ENCODE measurements at places on chromosomes 7 and 10.
A peak's percentile ranks its signal among the peaks of the same experiment; 100 is the strongest.

- no peak for DNase-seq
Observed at GRCh38 chr7:128094686-128095085, 63.4 kb upstream of the LRRC4 start.

GRCh38 chr7:125491137-125491536 is 561.5 kb upstream of the POT1 start:
- no peak for DNase-seq

DNA sequence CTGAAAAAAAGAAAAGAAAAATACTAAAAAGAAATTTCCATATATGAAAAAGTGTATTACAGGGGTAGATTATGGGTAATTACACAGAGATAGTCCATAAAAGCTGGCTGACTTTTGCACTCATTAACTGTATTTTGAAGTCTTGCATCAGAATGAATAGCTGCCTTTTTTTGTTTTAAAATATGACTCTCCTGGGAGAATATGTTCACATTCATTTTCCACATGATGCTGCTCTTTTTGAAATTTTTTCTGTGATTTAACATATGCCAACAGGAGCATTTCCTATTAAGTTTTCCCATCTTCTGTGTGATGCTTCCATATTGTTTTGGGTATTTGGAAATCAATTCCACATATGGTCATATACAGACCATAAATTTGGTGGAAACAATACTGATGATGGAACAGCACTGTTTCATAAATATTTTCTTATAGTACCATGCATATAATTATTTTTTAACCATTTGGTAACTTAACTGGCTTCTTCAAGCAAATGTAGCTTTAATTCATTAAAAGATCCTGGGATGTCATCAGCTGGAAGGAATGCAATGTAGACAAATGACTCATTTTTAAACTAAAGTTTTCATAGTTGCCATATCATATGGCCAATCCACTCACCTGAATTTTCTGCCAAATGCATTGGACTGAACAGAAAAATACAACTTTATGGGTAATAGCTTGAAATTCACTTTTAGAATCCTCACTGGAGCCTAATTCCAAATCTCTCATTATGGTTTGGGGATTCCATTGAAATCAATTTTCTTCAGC is 313.9 kb upstream of the GLI3 start:
- no peak for DNase-seq

DNA sequence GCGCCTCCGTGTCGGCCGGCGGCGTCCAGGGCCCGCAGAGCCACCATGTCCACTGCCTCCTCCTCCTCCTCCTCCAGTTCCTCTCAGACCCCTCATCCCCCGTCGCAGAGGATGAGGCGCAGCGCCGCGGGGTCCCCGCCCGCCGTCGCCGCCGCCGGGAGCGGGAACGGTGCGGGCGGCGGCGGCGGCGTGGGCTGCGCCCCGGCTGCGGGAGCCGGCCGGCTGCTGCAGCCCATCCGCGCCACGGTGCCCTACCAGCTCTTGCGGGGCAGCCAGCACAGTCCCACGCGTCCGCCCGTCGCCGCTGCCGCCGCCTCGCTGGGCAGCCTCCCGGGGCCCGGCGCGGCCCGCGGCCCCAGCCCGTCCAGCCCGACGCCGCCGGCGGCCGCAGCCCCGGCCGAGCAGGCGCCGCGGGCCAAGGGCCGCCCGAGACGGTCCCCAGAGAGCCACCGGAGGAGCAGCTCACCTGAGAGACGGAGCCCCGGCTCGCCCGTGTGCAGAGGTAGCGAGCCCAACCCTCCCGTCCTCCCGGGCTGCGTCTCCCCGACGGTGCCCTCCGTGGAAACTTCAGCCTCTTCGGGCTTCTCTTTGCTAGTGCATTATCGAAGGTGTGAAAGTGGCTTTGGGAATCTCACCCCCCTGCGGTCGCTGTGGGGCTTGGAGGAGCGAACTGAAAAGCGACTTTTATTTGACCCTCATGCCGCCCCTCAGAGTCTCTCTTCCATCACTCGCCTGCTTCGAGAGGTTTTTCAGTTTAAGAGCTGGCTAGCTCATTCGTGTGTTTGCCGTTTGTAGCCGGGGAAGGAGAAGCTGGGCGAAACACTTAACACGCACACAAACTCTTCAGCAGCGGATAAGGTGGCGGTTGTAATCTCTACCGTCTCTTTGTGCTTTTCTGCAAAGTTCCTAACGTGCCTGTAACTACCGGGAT is 975 bp downstream of the GLCCI1 start:
- no peak for DNase-seq

DNA sequence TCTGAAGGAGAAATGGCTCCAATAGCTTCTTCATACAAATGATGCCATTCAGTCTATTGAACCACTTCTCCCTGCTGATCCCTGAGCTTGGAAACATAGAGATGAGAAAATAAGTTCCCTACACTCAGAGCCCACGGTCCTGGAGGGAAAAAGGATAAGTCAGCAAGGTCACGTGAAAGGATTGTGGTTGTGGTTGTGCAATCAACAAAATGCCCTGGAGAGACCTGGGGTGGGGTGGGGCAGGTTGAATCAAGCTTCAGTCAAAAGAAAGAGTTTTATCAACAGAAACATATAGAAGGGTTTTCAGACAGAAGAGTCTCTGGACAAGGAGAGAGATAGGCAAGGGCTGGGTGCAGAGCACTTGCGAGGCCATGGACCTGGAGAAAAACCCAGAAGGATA is 30.1 kb downstream of the C10orf90 start:
- no peak for DNase-seq

DNA sequence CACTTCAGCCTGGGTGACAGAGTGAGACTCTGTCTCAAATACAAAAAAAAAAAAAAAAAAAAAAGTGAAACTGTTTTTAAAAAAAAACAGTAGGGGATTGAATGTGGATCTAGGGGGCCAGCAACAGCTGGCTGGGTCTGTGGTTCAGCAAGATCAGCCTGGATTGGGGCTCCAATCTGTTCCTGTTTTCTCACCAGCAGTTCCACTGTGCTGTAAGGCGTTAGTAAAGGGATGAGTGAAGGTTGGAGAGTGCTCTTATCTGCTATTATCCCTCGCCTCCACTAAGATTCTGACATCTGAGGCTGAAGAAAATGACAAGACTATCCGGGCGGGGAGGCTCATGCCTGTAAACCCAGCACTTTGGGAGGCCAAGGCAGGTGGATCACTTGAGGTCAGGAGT is 41.6 kb upstream of the GTF2IRD1 start:
- DNase-seq = no peak

DNA sequence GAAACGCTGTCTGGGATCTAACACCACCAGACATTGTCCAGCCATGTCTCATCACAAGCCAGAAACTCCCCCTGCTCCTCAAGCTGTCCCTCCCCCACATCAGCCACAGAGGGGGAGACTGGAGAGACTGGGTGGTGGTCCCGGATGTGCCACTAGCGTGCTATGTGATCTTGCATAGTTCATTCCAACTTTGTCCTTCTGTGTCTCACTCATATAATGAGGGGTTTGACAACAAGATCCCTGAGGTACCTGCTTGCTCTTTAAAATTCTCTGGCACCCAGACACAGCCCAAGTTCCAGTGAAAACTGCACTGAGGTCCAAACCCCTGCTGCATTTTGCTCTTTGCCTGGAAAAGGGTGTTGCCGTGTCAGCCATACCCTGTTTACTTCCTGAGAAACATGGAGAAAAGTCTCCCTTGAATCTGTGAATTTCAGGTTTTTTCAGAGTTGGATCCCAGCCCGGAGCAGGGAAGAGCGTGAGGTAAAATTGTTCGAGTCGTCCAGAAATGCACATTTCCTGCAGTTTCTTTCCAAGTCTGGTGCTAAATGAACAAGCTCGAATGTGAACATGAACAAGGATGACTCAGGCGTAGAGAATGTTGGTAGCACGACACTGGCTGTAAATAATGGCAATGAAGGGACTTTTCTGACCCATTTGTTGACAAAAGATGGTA is 156.6 kb downstream of the CCDC3 start:
- DNase-seq = no peak

GRCh38 chr7:55366461-55367070 is 1.4 kb downstream of the LANCL2 start:
- no peak for DNase-seq

- DNase-seq = no peak
Observed at GRCh38 chr7:129896568-129897382, 56.0 kb downstream of the UBE2H start.

DNA sequence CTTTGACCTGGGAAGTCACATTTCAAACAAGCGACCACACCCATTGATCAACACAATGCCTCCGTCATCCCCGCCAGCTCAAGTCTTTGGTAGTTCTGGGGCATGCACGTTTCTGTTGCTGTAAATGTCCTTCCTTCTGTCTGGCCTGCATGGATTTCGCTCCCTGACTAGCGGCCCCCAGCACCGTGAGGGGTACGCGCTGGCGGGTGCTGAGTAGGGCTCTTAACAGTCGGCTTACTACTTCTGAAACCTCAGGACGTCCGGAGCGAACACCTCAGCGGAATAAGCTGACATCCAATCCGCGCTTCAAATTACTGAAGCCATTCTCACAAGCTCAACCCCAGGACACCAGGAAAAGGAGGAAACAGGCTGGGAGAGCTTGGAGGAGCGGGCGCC is 505 bp downstream of the NUDCD3 start:
- DNase-seq = peak; percentile 12

- DNase-seq = no peak
Observed at GRCh38 chr10:32054094-32054493, 2.1 kb downstream of the KIF5B start.

GRCh38 chr10:130017631-130018022 is 53.6 kb upstream of the EBF3 start:
- DNase-seq = no peak

DNA sequence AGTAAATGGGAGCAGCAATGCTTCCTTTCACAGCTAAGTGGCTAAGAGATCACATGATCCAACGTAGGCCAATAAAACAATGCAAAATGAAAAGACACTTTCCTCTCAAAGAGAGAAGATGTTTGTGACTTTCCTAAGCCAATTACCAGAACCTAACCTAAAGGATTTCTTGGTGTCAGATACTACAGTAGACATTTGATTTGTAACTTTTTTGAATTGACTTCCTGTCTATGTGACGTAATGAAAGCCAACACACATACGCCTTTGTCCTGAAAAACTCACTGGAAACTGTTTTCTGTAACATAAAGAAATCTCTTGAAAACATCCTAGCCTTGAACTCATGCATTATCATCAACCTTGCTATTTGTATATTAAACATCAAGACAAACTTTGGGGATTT is 417.1 kb downstream of the GPAM start:
- DNase-seq = no peak

GRCh38 chr7:77665161-77665560 is 31.1 kb upstream of the RSBN1L start:
- no peak for DNase-seq
